NCI-H2171 (cell line): ENCODE measurements at places on chromosomes 12 and 14.

- DNase-seq = no peak
These were observed 1074.2 kb upstream of the NOVA1 start for GRCh38 chr14:27672047-27672446.

- no peak for DNase-seq
These were observed 182.1 kb downstream of the CHST11 start for GRCh38 chr12:104638851-104639240.

GRCh38 chr12:48280572-48280971 lies 70.1 kb downstream of the ZNF641 start:
- DNase-seq = no peak

GRCh38 chr12:92676710-92677109 lies 26.1 kb upstream of the PLEKHG7 start:
- DNase-seq = no peak

GRCh38 chr14:73717711-73718417 lies 3.7 kb upstream of the PNMA1 start:
- DNase-seq = no peak

DNA sequence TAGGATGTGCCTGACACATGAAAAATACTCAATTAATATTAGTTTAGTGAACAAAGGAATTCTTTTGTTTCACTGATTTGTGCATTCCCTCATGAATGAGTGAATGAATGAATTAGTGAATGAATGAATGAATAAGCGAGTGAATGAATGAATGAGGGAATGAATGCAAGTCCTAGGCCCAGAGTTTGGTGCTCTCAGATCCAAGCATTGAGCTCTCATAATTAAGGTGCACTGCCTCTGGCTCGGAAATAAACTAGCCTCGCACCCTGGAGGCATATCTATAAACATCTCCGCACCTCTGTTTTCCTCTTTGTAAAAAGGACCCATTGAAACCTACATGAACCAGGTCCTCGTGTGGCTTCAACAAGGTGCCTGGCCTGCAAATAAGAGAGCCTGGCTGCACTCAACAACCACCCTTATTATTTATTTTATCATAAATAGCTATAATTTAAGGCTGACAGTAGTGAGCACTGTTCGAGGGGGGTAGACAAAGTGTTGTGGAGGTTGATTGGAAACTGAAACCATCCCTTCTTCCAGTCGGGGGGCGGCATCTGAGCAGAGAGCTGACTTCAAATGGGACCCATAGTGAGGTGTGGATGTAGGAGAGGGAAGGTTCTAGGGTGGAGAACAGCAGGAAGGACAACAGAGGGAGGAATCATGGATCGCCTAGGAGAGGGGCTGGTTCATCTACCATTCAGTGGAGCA lies 316.8 kb downstream of the BCL11B start:
- DNase-seq = no peak

- DNase-seq = peak; percentile 73
These were observed 1.5 kb downstream of the SLC38A2 start for GRCh38 chr12:46370792-46371717.

- no peak for DNase-seq
These were observed 321.1 kb upstream of the STXBP6 start for GRCh38 chr14:25371068-25371467.

- DNase-seq = no peak
These were observed 4.1 kb upstream of the CCER1 start for GRCh38 chr12:90959032-90959431.

DNA sequence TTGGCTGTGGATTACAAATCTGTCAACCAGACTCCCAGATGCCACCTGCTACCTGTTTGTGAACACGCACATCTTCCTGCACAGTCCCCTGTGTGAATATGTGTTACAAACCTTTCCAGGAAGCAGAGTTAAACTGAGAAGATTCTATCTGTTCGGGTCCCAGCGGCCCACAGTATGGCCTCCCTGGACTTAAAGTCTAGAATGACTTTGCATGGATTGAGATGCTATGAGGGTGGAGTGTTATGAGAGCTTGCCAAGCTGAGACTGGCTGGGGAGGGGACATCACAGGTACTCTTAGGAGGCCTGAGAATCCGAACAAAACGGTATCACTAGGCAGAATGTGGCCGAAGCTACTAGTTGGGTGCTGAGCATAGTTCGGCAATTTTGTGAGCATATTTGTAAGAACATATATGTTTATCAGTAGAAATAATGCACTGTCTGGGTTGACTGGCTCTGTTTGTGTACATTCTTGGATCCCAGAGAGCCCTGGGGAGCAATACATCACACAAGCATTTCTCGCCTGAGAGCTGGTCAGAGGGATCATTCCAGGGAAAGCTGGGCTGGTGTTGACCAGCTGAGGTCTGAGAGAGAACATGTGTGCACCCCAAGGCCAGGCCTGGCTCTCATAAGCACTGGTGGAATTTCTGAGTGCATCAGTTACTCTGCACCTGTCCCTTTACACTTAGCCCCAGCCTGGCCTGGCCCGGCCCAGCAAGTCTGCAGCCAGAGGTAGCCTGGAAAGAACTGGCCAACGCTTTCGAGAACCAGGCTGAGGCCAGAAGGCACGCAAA lies 29.8 kb upstream of the LTBP2 start:
- peak; percentile 79 for DNase-seq

- DNase-seq = no peak
These were observed 91.2 kb upstream of the PARP11 start for GRCh38 chr12:3964439-3964838.

GRCh38 chr12:74619084-74619483 lies 81.4 kb downstream of the ATXN7L3B start:
- no peak for DNase-seq

DNA sequence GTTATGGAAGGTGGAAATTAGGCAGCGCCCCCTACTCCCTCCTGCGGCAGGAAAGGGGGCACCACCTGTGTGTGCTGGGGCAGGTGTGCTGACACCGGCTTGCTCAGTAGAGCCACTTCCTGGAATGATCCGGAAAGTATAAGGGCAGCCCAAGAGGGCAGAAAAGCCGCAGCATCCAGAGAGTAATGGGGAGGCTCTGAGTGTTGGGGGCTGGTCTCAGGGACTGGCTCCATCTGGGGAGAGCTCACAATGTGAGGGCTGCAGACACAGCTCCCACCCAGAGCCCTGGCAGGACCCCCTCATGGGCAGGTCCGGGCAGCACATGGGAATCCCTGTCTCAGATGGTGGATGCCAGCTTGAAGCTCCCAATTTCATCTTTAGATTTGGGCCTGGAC lies 187.6 kb upstream of the C14orf180 start:
- DNase-seq = no peak

DNA sequence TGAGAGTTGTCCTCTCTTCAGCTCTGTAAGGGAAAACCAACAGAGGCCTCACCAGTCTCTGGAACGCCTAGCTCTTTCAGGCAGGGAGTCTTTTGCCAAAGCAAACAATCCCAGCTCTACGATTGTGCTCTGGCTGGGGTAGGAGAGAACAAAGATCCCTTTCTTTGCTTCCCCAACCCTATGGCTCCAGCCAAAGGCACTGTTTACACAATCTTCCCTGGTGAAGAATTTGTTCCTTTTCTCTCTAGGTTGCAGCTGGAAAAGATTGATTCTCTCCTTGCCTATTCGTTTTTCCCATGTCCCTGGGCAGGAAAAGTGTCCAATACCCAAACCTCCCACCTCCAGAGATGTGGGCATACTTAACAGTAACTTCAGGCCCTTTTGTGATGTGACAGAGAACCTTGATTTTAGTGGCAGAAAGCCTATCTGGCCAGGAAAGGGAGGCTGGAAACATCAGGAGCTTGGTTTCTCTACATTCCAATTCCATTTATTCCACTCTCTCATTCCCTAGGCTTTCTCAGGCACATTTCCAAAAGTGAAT lies 16.8 kb downstream of the ATP5MC2 start:
- no peak for DNase-seq

DNA sequence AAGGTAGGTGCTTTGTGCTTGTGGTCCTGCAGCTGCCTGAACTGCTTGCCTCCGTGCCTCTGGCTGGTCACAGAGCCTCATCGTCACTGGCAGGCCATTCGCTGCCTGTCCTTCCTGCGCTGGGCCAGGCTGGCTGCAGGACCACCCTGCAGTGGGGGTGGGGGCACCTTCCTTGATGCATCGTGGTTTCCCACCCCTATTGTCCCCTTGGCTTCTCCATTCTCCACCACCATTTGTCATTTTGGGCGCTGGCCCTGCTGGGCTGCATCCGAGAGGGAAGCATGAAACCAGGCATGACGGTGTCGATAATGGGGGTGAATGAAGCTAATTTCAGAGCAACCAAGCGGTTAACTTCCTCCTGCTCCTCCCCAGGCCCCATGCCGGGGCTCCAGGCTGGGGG lies 127.7 kb downstream of the NRXN3 start:
- no peak for DNase-seq

GRCh38 chr12:68317047-68317667 lies 15.0 kb downstream of the MDM1 start:
- peak; percentile 39 for DNase-seq

- no peak for DNase-seq
These were observed 336.1 kb downstream of the SNAPC1 start for GRCh38 chr14:62098357-62098756.

GRCh38 chr14:54259821-54260220 lies 137.0 kb upstream of the CDKN3 start:
- no peak for DNase-seq

- DNase-seq = no peak
These were observed 5.5 kb upstream of the ATF7 start for GRCh38 chr12:53631721-53632120.

GRCh38 chr12:111138016-111138415 lies 217.6 kb upstream of the MYL2 start:
- DNase-seq = no peak

DNA sequence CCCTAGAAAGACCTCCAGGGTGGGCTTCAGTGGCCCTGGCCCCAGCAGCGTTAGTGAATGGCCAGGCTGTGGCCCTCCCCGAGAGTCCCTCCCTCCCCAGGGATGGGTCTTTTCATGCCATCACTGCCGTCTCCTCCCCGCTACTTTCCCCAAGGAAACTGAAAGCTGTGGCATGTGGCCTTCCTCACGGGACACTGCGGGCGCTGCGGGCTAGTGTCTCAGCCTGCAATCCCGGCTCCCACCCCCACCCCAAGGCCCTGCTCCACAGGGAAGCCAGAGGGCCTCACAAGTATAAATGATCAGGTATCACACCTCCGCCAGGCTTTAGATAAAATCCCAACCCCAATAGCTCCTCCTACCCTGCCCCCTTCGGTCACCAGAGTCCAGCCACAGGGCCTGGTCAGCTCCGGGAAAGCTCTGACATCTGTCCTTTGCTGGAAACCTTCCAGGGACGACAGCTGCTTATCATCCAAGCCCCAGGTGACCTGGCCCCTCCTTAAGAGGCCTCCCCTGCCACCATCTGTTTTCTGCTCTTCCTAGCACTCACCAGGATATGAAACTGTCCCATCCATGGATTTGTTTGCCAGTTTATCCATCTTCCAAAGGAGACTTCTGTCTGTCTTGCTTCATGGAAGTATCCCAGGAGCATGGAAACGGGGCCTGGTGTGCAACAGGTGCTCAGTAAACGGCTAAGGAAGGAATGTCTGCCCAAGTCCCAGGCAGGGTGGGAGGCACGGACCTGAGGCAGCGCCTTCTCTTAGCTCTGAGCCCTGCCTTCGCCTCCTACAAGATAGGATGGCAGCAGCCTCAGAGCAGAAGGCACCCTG lies 31.6 kb downstream of the CCDC85C start:
- peak; percentile 80 for DNase-seq

DNA sequence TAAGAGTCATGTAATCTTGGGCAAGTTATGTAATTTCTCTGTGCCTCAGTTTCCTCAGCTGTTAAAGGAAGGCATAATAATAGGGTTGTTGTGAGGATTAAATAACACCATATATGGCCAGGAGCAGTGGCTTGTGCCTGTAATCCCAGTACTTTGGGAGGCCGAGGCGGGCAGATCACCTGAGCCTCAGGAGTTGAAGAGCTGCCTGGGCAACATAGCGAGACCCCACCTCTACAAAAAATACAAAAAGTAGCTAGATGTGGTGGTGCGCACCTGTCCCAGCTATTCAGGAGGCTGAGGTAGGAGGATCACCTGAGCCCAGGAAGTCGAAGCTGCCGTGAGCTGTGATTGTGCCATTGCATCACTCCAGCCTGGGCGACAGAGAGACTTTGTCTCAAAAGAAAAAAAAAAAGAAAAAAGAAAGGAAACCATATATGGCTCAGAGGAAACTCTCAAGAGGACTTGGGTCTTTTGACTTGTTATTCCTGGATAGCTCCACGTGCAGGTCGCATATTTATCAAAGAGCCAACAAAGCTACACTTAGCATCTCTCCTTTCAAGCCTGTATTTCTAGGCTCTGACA lies 6.9 kb downstream of the GPRC5A start:
- no peak for DNase-seq
